ENCODE measurements at places on chromosomes 6 and 20. TPM values are rescaled to one million over a fixed set of nuclear protein-coding genes. Genes with fewer than 3 reads are reported as not detected.

- DNase-seq, result no peak
Observed at GRCh38 chr6:53734473-53735299, 60.1 kb upstream of the LRRC1 start.

DNA sequence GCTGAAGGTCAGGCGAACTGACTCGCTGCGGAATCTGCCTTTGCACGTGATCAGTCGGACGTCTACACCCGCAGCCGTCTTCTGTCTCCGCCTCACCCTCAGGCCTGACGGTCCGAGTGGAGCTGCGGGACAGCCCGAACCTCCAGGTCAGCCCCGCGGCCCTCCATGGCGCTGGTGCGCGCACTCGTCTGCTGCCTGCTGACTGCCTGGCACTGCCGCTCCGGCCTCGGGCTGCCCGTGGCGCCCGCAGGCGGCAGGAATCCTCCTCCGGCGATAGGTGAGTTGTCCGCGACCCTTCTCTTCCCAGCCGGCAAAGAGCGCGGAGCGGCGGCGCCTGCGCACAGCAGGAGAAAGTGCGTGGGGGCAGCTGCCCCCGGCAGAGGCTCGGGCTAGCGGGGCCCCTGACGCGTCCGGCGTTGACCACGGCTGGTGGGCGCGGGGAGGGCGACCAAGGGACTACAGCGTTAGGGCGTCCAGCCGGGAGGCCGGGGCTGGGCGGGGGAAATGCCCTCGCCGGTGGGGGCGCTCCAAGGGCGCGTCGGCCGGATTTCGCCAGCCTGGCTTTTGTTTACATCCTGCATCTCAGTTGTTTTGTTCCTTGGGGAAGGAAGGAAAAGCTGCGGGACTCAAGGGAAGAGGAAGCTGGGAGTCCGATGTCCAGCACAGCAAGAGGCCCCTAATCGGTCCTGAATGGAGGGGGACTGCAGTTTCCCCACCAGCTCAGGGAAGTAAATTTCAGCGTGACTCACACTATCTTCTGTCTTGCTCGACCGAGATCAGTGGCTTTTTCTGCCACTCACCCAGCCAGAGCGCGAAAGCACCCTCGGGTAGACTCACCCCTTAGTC, at the start of gene SMPDL3A:
SMPDL3A (plus strand) TSS at position 77 of the 846 bp plus-strand sequence; CDS start at position 166, 89 bp downstream.
- peak; percentile 58 for DNase-seq

GRCh38 chr6:107736713-107737396, 87.3 kb downstream of the SCML4 start:
- DNase-seq, result no peak

DNA sequence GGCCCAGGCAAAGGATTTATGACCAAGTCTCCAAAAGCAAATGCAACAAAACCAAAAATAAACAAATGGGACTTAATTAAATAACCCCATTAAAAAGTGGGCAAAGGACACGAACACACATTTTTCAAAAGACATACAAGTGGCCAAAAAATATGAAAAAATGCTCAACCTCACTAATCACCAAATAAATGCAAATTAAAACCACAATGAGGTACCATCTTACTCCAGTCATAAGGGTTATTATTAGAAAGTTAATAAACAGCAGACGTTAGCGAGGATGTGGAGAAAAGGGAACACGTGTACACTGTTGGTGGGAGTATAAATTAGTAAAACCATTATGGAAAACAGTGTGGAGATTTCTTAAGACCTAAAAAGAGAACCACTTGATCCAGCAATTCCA, 71.1 kb downstream of the CEP162 start:
- DNase-seq, result no peak

DNA sequence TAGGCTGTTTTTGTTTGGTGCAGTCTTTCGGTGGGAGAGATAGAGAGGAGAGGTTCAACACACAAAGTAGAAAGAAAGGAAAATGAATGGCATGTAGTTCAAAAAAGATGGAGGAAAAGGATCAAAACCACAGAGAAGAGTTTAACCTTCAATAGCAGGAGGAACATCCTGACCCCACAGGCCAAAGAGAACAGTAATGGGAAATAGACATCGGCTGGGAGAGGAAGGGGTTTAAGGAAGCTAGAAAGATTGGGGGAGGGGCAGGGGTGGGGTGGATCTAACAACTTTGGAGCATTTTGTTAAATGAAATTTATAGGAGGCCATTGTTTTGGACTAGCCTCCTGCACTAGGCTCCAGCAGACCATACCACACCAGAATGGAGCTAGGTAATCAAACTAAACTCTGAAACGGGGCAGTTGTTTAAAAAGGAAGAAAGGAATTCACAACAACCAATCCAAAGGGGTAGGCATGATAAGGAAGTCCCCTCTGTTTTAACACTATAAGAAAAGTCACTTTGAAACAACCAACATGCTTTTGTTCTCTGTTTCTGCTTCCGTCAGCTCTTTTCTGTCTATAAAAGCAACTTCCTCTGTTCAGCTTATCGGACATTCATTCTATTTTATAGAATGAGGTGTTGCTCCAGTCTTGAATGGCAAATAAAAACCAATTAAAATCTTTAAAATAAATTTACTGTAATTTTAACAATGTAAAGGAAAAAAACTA, 82.6 kb downstream of the EPB41L2 start:
- no peak for DNase-seq

DNA sequence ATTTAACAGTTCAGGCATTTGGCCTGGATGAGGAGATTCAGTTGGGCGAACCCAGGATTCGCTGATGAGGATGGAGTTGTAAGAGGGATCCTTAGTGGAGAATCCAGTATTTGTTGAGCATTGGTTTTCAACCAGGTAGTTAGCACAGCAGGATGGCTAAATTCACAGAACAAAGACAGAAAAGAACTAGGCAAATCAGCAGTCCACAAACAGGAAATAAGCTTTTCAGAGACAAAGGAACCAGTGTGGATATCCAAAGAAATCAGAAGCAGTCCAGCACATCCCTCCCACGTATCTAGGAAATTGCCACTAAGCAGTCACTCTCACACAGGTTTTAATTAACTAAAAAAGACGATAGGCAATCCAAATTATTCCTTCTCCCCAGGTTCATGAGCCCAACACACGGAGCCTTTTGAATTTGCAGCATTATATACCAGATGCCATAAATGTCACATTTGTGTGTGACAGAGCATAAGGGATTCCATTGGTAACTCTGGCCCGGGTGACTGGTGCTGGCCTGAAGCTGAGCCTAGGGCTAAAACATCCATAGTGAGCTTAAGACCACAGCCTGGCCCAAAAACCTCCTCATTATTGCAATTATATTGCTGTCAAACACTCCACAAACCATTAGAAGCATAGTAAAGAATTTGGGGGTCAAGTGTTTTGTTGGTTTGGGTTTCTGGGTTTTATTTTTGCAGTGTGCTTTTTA, 131.5 kb downstream of the SOBP start:
- no peak for DNase-seq

DNA sequence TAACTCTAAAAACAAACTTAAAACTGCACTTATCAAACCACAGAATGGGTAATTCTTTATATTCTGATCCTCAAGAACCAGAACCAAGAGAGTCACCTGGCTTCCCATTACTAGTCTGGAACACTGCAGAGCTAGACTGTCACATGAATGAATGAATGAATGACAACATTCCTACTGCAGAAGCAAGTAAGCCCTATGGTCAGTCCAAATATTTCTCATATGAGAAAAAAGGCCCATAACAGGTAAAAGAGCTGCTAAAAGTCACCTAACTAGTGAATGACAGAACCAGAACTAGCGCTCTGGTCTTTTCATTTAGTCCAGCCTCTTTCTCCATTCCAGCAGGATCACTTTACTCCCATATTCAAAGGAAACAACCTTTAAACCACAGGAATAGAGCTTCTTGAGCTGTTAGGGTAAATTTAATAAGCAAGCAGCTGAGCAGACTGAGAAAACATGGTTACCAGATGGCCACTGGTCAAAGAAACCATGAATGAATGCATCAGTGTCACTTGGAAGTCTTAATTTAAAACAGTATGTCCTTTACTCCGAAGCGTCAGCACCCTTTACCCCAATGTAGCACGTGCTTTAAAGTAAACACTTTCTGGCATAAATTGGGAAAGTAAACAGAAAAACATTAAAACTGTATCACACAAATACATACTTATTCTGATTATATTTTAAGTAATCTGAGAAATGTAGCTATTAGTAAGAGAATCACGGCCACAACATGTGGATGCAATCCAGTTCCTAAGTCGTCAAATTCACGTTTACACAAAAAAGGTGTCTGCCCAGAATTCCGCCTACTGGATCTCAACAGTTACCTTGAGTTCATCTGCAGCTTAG, 1.4 kb downstream of the PREP start:
- DNase-seq, result no peak

GRCh38 chr20:36129160-36129543, 25.4 kb upstream of the EPB41L1 start:
- no peak for DNase-seq

GRCh38 chr6:157368359-157369049, 12.5 kb upstream of the ZDHHC14 start:
- no peak for DNase-seq

GRCh38 chr6:3211681-3212080, 15.8 kb downstream of the TUBB2B start:
- DNase-seq, result no peak

DNA sequence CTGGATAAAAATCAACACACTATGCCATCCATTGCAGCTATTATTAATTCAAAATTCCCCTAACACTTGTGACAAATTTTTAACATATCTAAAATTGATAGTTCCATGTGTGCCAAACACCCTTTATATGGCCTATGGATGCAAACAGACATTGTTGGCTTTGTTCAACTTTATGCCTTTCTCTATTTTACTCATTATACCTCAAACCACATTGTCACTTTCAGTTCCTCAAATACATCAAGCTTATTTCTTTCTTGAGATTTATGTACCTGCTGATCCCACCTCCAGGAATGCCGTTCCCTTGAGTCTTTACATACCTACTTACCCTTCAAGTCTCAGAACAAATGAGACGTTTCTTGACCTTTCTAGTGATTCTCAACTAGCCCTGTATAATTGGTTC, 193.5 kb upstream of the PLN start:
- DNase-seq, result no peak

GRCh38 chr20:19275630-19276071, 63.2 kb downstream of the SLC24A3 start:
- peak; percentile 72 for DNase-seq

DNA sequence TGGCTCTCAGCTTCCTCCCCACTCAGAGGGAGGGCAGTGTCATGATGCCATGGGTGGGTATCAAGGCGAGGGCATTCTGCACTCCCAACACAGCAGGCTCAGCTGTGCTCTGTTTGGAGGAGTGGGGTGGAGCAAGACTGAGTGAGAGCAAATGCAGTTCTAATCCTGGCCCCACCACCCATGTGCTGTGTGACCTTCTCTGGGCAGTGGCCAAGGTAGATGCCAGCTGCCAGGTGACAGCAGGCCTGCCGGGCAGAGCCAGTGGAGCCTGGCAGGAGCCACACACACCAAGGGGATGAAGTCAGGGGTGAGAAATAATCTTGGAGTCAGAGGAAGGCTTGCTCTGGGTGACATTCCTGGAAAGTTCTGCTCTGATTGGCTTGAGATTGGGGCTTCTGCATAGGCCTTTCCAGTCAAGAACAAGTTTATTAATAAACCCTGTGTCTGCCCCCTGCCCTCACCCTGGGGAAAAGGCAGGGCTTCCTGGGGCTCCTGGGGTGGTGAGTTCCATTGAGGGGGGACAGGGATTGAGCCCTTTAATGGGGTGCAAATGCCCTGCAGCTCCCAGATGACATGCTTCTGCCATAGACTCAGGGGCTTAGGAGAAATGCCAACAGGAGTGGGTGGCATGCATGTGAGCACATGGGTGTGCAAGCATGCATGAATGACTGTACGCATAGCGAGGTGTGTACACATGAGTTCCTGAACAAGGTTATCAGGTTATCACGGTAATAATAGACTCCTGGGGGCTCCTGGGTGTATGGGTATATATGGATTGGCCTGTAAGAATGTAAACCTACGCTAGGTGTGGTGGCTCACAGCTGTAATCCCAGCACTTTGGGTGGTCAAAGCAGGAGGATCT, 134.2 kb downstream of the MRPL14 start:
- no peak for DNase-seq

The KIF6 gene
- not detected for total RNA-seq

The PRDM13 gene
- total RNA-seq, result not detected

The OXT gene
- total RNA-seq, result not detected

The FRMD1 gene
- total RNA-seq, result 14.4 TPM

The PRSS35 gene
- total RNA-seq, result 0.20 TPM

The NHSL1 gene
- 9.2 TPM for total RNA-seq

The C6orf163 gene
- 3.9 TPM for total RNA-seq

The BCAS1 gene
- 49.8 TPM for total RNA-seq

The TRIM40 gene
- total RNA-seq, result not detected

All from tibial nerve (tissue), 4 donors.